HT1080 (cell line): ENCODE measurements at places on chromosomes 4 and X. TPM values are rescaled to one million over a fixed set of nuclear protein-coding genes. Genes with fewer than 3 reads are reported as not detected.

The TMEM47 gene
- 1.3 and 2.3 TPM in 2 replicates for total RNA-seq

DNA sequence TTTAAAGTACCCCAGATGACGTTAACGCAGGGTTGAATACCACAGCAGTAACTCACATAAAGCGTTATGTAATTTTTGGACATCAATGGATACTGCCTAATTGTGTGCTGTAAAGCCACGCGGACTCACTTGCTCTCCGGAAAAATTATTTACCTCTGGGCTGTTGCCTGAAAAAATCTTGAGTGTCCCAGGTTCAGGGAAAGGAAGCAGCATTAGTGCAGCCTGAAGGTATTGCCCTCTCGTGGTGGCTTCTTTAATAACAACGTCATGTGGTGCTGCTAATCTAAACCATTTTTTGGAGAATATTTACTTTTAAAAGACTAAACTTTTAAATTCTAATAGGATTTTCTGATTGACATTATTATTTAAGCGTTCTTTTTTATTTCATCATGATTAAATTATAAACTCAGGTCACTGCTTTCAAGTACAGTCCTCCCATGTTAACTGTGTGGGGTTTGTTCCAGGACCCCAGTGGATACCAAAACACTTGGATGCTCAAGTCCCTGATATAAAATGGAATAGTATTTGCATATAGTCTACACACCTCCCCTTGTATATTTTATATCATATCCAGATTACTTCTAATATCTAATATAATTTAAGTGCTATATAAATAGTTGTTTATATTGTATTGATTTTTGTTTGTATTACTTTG, 384.8 kb downstream of the FAM133A start:
- peak; percentile 1 for DNase-seq

The ETDA gene
- total RNA-seq, result 0.16 TPM in 1 of 2 replicates, not detected in the other

- DNase-seq, result peak; percentile 86
These were observed 80.3 kb upstream of the DCLK2 start for GRCh38 chr4:149997881-149998421.

GRCh38 chrX:28010875-28011274, 29.6 kb upstream of the DCAF8L1 start:
- no peak for DNase-seq

GRCh38 chrX:20455001-20455400, 188.3 kb upstream of the RPS6KA3 start:
- no peak for DNase-seq

DNA sequence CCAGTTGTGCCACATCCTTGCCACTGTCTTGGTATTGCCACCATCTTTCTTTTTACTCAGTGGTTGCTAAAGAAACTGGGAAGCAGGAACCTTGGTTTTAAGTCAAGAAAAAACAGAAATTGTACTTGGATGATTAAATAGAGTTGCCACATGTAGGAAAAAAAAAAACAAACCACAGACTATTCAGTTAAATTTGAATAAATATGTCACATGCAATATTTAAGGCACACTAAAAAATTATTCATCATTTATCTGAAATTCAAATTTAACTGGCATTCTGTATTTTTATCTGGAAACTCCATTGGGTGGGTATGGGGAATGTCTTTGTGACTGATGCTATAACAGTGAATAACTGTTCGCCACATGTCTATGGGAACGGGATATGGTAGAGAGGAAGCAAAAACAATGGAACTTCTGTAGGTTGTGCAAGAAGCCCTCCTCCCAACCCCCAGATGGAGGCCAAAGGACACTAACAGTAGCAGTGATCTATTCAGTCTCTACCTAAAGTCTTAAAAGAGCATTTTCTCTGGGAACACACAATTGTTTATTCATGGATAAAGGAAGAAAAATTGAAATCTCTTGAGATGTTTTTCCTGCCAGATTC, 57.0 kb upstream of the PLAC8 start:
- no peak for DNase-seq

- no peak for DNase-seq
These were observed 26.0 kb upstream of the BMP2K start for GRCh38 chr4:78749972-78750727.

GRCh38 chrX:38109042-38109898, 102.9 kb downstream of the SYTL5 start:
- DNase-seq, result no peak

GRCh38 chr4:118904935-118905334, 16.3 kb downstream of the SYNPO2 start:
- no peak for DNase-seq

DNA sequence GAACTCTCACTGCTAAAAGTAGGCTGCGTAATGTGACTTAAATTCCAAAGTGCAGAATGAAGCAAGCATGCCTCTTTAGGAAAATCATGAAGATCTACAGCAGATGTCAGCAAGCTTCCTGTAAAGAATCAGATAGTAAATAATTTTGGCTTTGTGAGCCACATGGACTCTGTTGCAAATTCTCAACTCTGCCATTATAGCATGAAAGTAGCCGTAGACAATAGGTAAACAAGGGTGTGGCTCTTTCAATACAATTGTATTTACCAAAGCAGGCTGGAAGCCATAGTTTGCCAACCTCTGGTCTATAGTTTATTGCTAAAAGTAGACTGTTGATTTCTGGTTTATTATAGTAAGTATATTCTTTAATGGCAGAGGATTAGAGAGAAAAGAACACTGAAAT, 80.3 kb upstream of the FAM9B start:
- no peak for DNase-seq

The TRIM61 gene
- total RNA-seq, result 2.4 and 3.9 TPM in 2 replicates

DNA sequence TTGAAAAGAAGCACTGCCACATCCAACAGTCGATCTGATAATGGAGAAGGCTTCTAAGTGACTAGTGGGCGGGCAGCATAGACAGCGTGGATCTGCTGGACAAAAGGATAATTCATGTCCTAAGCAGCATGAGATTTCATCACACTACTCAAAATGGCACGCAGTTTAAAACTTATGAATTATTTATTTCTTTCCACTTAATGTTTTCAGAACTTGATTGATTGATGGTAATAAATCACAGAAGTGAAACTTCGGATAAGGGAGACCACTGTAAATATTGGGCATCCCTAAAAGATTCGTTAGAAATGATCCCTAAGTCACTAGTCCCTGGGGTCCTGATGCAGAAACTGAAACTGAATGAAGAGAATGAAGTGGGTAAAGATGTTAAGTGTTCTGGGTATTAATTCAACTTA, 93.0 kb upstream of the ANK2 start:
- no peak for DNase-seq

The BANK1 gene
- not detected in 2 replicates for total RNA-seq

GRCh38 chr4:113071274-113071673, 21.8 kb downstream of the ANK2 start:
- DNase-seq, result no peak

DNA sequence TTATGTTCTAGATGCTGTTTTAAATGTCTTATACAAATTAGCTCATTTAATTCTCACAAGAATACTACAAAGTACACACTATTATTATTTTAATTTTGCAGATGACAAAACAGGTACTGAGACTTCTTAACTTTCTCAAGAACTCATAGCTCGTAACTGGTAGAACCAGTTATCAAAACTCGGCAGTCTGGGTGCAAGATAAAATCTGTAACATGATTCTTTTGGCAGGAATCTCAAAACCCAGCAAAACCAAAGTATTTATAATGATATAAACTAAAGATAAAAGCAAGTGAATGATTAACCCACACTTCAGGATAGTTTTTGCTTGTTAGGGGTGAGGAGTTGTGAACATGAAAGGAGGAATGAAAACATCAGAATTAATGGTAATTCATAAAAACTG, 27.6 kb downstream of the CLNK start:
- no peak for DNase-seq

The DCAF12L2 gene
- total RNA-seq, result not detected in 2 replicates

GRCh38 chr4:19776929-19777328, 474.8 kb upstream of the SLIT2 start:
- peak; percentile 49 for DNase-seq

The IL1RAPL2 gene
- not detected in 2 replicates for total RNA-seq

The CT45A3 gene
- 0.24 and 0.47 TPM in 2 replicates for total RNA-seq

The FGF2 gene
- total RNA-seq, result 16.7 and 16.8 TPM in 2 replicates

The SLC38A5 gene
- total RNA-seq, result not detected in 2 replicates

DNA sequence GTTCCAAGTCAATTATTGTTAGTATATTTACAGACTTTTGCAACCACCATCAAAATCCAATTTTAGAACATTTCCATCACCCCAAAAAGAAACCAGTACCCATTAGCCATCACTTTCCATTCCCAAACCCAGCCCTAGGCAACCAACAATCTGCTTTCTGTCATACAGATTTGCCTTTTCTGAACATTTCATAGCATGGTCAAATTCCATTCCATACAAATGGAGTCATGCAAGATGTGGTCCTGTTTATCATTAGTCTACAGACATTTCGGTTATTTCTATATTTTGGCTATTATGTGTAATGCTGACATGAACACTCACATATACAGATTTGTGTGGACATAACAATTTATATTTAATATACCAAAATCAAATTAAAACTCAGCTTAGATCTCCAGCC, 508.7 kb downstream of the ZNF674 start:
- no peak for DNase-seq

The NUDT6 gene
- 13.6 and 14.6 TPM in 2 replicates for total RNA-seq

DNA sequence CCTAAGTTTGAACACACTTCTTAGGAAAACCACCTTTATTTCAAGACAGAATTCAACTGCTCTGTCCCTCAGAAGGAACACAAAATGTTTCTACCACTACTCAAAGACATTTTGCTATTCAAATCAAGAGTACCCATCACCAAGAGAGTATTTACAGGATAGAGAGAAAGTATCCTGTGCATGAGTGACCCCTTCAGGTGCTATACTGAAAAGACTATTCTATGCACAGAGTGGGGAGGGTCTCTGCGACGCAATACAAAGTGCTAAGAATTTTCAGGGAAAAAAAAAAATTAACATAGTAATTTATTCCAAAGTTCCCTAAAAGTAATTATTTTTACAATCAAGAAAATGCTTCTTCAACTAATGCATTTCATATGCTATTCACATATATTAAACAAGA, 346.4 kb upstream of the FAM241A start:
- no peak for DNase-seq

The VCX gene
- 0.33 and 0.42 TPM in 2 replicates for total RNA-seq

DNA sequence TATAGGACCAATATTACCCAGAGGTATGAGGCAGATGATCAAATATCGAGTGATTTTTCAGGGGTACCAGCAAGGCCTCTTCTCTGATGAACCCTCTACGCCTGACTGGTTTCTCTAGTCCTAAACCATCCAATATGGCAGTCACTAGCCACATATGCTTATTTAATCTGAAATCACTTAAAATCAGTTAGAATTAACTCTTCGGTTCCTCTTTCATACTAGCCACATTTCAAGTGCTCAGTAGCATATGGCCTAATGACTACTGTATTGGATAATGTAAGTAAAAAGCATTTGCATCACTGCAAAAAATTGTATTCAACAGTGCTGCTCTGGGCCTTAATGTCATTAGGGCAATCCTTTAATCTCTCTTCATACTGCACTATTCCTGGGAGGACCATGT, 4.4 kb upstream of the APBB2 start:
- DNase-seq, result no peak

GRCh38 chr4:164959896-164960295, 17.6 kb downstream of the TRIM61 start:
- DNase-seq, result peak; percentile 73

DNA sequence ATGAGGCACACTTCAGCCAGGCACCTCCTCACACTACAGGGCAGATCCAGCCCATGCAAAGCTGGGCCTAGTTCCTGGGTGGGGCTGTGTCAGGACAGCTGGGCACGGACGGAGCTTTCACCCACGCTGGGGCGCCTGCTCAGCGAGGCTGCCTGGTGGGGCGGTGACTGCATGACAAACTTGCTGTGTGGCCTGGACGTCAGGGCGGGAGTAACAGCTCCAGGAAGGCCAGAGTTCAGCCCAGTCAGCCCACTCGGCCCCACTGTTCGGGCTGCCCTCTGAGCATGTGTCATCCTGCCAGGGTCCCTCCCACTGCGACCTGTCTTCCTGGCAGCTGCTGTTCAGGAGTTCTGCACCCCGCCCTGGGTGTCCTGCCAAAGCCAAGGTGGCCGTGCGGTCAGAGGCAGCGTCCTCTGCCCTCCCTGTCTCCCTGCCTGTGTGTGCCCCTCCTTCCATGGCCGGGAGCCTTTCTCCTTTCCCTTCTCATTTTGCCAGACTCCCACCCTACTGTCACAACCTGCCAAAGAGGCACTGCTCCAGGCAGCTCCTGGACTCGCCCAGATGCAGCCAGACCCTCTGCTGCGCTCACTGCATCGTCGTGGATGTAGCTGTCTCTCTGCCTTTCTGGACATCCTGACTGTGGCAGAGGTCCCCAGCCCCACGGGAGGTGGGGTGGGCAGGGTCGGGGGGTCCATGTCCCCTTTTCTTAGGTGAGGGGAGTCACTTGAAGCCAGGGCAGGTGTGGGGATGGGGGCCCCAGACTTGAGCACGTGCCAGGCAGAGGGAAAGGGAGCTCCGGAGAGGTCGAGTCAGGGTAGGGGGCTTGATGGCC, 33.0 kb upstream of the KIAA0232 start:
- peak; percentile 43 for DNase-seq
